Hematopoietic multipotent progenitor cell treated with erythropoietin and hydrocortisone succinate and interleukin-3 and kit ligand, for 8 days (in vitro differentiated cells): ENCODE measurements at places on chromosomes 6 and 20.

DNA sequence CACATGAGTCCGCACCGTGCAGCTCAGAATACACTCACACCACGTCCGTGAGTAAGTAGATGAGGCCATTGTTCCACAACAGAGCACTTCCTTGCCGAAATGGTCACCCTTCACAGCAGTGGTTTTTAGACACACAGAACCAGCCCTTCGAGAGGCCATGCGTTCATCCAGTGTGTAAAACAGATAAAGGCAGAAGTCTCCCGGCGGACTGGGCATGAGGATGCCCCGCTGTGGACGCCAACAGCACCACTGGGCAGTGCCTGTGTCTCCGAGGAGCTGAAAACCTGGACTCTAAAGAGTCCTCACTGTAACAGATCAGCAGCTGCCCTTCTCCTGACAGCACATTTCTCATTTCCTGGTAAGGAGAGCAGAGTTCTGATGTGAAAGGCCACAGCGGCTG lies 75.2 kb downstream of the WDR27 start:
- DNase-seq: no peak

DNA sequence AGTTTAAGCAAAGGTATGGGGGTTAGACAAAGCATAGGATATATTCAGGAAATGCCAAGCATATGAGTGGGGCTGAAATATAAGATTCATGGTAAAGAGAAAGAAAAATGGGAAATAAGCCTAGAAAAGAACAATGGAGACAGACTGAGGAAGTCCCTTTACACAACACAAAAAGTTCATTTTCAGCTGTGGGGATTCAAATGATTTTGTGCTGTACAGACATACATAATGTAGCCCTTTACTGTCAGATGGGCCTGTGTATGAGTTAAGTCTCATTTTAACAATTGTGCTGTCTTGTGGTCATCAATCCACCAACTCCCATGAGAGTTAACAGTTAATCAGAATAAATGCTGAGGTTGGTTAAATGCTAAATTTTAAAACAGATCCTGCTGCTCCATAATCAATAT lies 37.2 kb downstream of the REV3L start:
- no peak for DNase-seq

DNA sequence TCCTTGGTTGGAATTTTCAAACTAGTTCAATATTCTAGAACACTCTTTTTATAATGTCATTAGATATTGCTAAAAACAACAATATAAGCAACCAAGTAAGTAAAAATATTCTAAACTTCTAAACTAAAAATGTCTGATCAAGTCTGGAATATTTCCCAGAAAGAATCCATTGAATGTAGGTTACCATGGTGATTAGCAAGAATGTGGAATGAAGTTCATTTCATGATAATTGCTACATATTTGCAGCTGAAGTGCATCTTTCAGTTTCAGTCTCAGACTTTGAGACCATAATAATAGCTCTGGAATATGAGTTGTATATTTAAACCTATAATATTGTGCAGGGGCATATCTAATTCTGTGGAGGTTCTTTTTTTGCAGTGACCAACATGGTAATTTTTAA lies 61.0 kb upstream of the NKAIN2 start:
- DNase-seq: no peak

DNA sequence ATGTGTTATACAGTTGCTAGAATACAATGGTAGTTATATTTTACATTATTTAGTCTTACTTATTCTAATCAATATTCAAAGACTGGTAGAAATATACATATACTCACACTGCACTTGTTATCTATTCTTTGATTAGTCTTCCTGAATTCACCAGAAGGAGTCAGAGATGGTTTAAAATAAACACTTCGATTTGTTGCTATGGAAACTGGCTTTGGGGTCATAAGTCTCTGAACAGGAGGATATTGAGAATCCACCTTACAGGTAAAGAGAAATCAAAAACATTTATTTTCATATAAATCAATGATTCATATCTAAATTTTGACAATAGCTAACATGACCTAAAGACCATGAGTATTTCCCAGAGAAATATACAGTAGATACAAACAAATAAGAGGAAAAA lies 41.6 kb downstream of the NUP153 start:
- peak; percentile 47 for DNase-seq

GRCh38 chr6:549906-550305 lies 107.0 kb downstream of the HUS1B start:
- DNase-seq: no peak

- no peak for DNase-seq
Measured at GRCh38 chr6:53436526-53437303, 88.0 kb upstream of the ELOVL5 start.

DNA sequence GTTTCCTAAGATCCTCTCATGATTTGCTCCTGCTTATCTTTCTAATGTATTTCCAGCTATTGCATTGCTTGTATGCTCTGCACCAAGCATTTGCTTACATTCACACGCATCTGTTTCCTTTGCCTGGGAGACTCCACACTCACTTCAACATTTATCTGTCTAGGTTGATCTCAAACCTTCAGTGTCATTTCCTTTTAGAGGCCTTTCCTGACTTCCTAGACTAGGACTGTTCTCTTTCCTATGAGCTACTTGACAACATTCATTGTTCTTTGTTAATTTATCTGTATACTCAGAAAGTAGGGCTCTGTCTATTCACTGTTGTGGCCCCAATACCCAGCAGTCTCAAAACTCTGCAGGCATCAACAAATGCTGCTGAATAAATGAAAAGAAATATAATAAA lies 84.4 kb downstream of the WASF1 start:
- DNase-seq: no peak

GRCh38 chr6:117739869-117740268 lies 64.6 kb downstream of the NUS1 start:
- no peak for DNase-seq

GRCh38 chr20:48826069-48826468 lies 1.7 kb downstream of the PREX1 start:
- DNase-seq: no peak

DNA sequence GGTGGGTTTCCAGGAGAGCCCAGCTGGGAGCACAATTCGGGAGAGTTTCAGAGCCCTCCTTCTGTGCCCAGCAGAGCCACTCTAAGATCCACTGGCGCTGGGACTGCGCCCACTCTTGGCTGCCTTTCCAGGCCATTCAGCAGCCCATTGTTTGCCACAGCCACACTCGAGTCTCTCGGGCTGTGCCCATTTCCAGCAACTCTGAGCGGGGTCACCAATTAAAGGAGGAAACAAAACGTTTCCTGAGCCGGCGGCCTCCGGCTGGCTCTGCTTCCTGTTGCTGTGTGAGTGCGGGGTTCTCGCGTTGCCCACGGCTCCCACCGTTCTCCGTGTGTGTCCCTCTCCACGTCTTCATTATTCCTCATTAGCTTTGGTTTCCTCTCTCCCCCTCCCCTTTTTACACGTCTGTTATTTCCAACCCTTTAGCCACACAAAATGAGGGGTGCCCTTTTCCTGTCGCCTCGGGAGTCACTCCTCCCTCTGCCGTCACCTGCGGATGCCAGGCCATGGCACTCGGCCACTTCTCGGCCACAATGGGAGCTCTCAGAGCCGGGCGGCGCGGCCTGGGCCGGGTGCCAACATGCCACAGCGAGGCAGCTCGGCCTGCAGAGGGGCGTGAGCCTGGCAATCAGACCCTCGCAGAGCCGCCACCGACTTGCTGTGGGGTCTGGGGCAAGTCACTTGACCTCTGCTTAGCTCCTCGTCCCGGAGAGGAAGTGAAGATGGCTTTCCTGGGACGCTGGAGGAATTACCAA lies 94.3 kb upstream of the NKX2-2 start:
- no peak for DNase-seq

DNA sequence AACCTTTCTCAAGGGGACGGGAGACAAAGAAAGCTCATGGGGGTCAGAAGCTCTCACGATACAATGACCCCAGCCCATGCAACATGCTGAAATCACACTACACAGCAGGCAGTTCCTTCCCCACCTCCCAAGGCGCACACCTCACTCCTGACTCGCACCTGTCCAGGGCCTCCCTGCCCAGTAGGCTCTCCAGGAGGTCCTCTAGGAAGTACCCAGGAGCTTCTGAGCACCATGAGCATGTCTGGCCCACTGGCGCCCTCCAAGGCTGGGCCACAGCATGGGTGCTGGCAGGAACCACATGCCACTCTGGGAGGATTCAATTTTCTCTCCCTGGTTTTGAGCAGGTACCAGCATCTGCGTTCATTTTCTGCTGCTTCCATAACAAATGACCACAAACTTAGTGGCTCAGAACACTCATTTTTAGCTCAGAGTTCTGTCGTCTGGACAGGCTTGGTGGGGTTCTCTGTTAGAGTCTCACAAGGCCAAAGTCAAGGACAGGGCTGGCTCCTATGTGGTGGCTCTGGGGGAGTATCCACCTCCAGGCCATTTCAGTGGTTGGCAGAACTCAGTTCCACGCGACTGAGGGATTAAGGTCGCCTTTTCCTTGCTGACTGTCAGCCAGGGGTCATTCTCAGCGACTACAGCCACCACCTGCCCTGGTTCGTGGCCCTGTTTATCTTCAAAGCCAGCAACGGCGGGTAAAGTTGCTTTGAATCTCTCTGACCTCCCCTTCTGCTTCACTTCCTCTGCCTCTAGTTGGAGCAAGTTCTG lies 32.7 kb downstream of the ACSS1 start:
- DNase-seq: no peak

DNA sequence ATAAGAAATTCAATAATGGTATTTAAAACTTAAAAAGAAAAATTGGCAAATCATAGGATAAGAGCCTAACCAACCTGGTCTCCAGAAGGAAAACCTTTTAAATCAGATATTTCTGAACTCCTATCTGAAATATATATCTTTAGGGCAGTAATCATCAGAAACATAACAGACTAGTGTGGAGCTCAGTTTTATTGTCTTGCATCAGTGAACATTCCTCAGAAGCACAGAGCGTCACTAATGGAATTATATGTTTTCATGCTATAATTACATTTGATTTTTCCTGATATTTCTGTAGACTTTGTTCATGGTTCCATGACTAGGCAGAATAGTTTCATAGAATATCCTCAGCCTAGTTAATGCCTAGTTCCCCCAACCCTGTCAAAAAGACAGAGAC lies 262.2 kb downstream of the EYA4 start:
- no peak for DNase-seq

DNA sequence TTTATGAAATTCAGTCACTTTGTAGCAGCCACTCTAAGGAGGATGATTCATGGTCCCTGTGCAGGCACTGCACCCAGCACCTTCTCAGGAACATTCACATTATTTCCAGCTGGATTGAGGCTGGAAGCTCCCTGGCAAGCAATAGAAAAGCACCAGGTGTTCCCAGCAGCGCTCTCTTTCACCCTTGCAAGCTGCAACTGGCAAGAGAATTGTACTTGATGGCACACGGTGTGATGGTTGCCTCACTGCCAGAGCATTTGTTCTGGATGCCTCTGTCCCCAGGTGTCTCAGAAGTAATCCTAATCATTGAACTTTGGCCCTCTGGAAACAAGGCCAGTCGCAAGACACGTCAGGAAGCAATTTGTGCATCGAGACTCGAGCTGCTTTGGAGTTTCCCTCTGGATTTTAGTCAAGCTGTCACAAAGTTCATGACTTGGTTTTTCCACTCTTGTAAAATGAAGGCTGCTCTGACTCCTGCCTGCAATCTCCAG lies 24.9 kb upstream of the PHACTR2 start:
- DNase-seq: no peak

DNA sequence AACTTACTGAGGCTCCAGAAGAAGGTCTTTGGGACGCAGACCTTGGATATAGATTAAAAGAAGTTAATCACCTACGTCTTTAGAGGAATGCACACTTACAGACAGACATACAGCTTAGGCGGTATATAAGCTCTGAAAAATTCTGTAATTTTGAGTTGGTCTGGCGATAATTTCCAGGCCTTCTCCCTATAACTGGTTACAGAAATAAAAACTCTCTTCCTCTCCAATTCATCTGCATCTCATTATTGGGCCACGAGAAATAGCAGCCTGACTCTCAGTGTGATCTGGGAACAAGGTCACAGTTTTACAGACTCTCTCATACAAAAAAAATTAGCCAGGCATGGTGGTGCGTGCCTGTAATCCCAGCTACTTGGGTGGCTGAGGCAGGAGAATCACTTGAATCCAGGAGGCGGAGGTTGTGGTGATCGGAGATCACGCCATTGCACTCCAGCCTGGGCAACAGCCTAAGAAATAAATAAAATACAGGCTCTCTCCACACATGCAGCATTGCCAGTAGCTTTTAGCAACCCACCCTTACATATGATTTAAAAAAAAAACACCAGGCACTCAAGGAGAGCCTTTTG lies 4.7 kb downstream of the ZBTB24 start:
- no peak for DNase-seq

DNA sequence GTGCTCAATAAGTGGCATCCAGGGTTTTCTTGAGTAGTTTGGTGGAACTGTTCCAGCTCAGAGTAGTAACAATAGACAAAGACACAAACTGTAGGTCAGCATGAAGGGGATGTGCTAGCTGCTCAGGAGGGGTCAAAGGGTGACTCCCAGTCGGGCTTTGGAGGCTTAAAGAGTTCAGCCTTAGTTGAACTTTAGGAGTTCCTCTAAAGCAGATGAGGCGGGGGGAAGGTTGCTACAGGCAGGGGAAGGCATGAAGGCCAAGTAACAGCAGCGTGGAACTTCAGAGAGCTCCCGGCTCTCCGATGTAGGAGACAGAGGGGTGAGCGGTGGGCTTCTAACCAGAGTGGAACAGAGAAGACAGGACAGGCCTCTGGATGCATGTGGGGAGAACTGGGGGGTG lies 115.5 kb upstream of the CD93 start:
- no peak for DNase-seq

DNA sequence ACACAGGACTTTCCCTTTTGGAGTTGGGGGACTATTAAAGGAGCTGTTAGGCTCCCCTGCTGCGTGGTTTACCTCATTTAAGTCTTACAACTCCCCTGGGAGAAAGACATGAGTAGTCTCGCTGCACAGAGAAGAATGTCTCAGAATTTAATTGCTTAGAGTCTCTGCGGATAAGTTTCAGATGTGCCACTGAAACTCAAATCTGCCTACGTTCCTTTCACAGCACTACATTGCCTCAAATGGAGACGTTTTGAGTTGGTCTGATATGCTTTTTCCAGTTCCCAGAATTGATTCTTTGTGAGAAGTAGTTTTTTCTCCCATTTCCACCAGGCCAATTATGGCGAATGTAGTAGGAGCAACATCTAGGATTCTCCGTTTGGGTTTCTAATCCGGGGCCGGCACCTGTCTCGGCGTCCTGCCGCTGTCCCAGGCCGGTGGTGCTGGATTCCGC lies 532 bp upstream of the SLC35F1 start:
- DNase-seq: no peak

DNA sequence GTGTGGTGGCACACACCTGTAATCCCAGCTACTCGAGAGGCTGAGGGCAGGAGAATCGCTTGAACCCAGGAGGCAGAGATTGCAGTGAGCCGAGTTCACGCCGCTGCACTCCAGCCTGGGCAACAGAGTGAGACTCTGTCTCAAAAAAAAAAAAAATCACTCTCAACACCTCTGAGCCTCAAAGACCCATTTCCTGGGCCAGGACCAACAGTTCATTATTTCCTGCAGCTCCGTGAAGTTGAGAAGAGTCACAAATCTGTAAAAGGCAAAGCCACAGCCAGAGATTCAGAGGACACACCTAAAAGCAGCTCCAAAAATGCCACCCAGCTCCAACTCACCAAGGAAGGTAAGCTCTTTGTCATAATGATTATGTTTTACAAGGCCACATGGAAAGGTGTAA lies 15.2 kb upstream of the NOP56 start:
- DNase-seq: no peak

- DNase-seq: no peak
Measured at GRCh38 chr20:19557291-19557690, 200.8 kb upstream of the RIN2 start.

GRCh38 chr6:12014873-12015149 lies 2.7 kb downstream of the HIVEP1 start:
- DNase-seq: no peak
